AG20443 (cell line): ENCODE measurements at places on chromosomes 7 and 10.

DNA sequence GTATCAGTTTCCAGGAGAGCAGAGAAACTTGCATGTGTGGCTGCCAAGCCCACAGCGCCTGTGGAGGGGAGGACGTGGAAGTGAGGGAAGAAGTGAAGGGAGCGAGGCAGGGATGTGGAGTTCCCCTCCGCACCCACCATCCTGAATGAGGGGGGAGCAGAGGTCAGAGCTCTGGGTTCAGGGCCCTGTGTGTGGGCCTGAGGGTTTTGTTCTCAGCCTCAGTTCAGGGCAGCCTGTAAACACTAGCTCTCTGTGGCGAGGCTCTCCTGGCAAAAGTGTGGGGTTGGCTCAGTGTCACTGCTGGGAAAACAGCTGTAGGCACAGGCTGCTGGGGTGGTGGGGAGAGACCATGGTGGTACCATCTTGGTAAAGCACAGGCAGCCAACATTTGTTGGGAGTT, 108.4 kb downstream of the C10orf105 start:
- no peak for DNase-seq

DNA sequence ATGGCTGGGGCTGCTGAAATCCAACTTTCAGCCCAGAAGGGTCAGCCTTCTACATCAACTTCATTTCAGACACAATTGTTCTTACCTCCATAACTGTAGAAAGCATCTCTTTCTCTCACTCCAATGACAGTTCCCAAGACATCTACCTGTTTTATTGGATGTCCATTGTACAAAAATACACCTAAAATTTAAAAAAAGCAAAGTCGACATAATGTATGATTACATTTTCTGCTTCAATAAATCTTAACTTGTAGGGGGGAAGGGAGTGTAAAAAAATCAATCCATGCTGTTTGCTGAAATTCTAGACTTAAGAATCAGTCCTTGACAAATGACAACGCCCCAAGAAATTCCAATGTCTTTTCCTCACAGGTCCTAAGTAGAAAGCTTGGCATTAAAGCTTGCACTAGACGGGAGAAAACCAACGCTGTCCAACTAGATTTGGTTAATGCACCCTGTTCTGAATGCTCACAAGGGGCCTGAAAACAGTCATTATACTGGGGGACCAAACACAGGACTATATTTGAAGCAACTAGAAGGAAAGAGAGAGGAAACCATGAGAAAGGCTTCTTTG, 7.5 kb downstream of the STN1 start:
- DNase-seq: no peak

DNA sequence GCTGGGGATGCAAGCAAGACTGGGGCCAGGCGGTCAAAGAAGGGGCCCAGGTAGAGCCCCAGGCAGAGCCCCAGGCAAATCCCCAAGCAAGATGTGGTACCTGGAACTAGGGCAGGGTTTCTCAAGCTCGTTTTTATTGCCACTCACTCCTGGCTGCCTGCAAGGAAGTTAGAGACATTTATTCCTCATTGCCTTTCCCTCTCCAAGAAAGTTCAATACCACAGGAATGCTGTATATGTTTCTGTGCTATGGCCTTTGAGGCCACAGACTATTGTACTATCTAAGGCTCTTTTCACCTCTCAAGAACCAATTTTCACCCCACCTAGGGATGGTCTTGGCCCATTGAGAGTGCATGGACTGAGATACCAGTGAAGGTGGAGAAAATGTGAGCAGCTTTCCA, 71.3 kb downstream of the TACC2 start:
- DNase-seq: peak; percentile 27

GRCh38 chr7:152502813-152503790, 67.3 kb upstream of the KMT2C start:
- DNase-seq: no peak

- DNase-seq: no peak
Measured at GRCh38 chr10:25852364-25852941, 81.6 kb upstream of the MYO3A start.

- no peak for DNase-seq
Measured at GRCh38 chr7:87100326-87100725, 40.9 kb upstream of the ELAPOR2 start.

- no peak for DNase-seq
Measured at GRCh38 chr7:120400806-120401455, 128.0 kb downstream of the KCND2 start.

DNA sequence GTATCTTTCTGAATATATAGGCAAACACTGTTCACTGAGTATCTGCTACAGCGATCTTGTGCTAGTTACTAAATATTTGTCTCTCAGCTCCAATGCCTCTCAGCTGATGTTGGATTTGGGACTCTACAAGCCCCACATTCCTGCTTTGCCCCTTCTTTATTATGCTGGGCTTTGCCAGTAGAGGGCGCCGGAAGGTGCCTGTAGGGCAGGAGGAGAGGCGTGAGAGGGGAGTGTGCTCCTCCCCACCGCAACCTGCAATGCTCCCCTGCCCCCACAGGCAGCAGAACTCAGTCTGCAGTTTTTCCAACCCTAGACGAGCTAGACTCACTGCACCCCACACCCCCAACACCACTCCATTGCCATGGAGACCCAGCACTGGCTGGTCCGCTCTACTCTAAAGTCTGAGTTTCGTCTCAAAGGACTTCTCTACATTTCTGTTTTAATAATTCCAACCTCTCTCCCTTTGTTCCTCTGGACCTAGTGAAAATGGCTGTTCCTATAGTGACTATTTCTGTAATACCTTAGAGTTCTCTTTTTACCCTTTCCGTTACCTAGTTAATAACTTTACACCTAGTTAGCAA, 337.6 kb downstream of the CCSER2 start:
- DNase-seq: no peak

DNA sequence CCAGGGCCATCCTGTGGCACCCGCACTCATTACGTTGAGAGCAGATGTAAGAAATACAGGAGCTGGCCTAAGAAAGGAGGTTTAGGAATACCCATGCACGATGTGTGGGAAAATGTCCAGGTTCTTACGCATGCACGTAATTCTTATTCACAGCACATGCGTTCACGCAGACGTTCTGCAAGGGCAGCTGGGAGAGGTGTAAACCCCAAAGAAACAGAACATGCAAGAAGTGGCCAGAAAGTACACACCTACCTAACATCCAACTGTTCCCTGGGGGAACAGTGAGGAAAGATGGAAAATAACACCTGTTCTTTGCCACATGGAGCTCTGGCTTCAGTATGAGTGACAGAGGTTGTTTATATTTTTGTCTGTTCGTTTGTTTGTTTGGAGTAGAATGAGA, 285.6 kb downstream of the PRPF18 start:
- no peak for DNase-seq

DNA sequence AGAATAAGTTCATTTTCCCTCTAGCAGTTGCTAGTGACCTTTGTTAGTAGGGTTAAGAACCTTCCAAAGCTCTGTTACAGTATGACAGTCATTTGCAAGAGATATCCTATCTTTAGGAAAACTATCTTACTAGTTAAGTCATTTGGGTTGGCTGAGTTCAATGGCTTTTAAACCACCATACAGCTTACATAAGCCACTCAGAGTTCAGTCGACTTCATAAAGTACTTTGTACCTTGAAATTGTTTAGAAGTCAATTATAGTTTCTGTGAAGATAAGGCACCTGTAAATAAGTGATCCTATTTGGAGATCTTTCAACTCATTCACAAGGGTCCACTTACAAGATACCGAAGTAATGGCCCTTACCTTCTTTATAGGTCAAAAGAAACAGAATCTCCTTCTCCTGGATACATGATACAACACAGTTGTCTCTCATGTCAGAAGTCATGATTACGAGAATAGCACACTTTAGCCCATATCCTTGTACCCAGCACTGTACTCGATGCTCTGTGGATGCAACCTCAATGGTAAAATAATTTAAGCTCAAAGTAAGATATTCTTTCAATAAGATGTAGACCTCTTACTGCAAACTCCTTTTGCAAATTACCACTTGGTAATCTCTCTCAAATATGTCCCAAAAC, 11.9 kb upstream of the ABCC2 start:
- DNase-seq: no peak

DNA sequence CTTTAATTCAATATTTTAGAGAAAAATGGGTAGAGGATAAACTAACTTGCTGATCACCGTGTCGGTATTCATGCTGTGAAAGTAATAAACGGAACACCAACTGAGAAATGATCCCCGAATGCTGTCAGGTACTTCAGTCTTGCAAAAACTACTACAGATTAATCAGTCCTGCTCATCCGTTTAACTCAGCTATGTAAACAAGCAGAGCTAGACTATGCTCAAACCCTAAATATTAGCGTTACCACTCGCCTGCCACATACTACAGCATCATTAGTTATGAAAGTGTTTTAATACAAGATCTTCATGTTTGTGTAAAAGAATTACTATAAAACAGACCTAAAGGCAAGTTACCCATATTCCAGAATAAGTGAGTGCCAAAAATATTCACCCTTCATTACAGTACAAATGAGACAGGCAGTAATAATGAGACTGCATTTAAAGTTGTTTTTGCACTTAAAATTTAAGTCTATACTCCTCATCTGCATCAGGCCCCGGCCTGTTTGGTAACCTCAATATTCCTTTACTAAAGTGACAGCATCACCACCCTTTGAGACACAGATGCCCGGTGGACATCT, 952 bp downstream of the DNMBP start:
- DNase-seq: no peak

DNA sequence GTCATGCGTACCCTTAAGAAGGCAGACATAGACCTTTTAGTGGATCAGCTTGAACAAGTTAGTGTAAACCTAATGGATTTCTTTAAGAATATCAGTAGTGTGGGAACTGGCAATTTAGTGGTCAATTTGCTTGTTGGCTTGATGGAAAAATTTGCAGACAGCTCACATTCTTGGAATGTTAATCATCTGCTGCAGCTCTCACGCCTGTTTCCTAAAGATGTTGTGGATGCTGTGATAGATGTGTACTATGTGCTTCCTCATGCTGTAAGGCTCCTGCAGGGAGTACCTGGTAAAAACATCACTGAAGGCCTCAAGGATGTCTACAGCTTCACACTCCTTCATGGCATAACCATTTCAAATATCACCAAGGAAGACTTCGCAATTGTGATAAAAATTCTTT, 103.4 kb downstream of the ABCA13 start:
- peak; percentile 52 for DNase-seq

DNA sequence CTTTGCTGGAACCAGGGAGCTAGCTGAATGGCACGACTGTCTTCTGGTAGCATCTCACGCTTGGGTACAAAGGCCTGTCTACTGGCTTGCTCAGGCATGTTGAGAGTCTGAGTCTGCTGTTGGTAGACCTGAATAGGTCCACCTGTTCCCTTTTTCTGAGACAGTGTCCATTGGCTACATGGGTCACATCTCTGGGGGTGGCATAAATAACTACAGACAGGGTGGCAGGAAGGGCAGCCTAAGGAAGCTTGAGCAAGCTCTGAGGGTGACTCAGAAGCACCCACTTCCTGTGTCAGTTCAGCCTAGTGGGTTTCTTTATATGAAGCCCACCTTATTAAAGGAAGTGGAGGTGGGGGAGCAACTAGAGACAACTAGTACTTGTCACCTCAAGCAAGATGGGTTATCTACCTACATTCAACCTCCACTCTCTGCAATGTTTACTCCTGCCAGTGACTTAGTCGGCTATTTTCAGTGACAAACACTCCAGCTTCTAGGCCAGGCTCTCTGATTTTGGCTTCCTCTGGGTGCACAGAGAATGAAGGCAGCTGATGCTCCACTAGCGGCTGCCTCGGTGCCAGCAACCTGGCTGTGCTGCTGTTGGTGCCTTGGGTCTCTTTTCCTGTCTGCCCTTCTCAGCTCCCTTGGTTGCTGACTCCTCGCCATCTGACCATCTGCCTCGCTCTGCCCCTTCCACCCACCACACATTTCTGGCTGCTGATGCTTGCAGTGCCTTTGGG, 5.7 kb upstream of the ZYX start:
- no peak for DNase-seq

DNA sequence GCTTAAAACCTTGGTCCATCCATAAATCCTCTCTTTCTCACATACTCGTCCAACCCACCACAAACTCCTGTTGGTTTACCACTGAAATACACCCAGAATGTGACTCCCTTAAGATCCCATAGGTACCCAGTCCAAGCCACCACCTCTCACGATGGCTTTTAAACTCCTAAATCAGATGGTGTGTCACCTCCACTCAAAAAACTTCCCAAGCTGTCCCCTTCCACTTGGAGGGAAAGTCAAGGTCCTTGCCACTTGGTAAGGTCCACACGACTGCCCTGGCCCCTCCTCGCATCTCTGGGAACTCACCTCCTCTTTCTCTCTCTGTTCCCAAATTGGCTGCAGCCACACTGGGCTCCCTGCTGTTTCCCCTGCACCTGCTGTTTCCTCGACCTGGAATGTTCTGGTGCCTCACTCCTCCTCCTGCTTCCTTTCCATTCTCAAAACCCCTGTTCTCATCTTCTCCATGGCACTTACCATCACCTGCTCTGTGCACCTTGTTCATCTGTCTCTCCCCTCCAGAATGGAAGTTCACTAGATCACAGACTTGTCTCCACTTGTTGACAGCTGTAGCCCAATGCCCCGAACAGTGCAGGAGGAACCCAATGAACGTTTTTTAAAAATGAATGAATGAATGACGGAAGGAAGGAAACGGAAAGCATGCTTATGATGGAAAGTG, 23.0 kb downstream of the ZFAND2A start:
- no peak for DNase-seq

DNA sequence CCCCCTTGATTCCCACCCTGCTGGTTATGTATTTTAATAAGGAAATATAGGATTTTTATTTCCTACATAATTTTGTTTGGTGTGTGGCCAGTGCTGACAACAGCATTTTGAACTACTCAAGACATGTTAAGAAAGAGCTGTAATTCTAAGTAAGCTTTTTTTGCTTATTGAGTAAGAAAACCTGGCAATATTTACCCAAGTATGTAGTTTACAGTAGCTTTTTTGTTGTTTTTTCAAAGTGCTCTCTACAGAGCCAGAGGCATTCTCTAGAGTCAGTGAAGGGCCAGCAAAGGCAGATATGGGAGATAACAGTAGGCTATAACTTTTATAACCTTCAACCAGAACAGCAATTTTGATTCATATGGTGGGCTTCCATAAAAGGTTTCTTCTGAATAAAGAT, 63.2 kb upstream of the TMEM168 start:
- DNase-seq: no peak

GRCh38 chr10:102633848-102634247, 10.4 kb upstream of the TRIM8 start:
- DNase-seq: no peak

GRCh38 chr7:92282221-92282814, 36.5 kb downstream of the ANKIB1 start:
- no peak for DNase-seq

GRCh38 chr10:69407621-69408301, 9.0 kb downstream of the TACR2 start:
- no peak for DNase-seq

- peak; percentile 56 for DNase-seq
Measured at GRCh38 chr10:22988581-22989360, 60.9 kb downstream of the ARMC3 start.
